Inflammatory macrophage treated with lipopolysaccharide for 1 hour (primary cell): ENCODE measurements at places on chromosomes 7 and 10.

DNA sequence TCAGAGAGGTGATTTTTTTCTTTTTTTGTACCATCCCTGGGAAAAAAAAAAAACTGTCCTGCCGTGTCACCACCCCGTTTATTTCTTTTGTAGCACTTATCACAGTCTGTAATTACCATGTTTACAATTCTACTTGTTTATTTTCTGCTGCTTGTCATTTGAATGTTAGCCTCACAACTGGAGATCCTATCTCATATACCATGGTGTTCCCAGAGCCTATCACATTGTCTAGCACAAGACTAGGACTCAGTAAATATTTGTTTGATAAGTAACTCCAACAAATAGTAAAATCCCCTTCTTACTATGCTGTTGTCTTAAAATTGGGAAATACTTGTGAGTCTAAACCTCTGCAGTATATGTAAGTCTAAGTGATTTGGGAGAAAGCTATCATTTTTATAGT is 36.0 kb downstream of the MKLN1 start:
- DNase-seq, result no peak

DNA sequence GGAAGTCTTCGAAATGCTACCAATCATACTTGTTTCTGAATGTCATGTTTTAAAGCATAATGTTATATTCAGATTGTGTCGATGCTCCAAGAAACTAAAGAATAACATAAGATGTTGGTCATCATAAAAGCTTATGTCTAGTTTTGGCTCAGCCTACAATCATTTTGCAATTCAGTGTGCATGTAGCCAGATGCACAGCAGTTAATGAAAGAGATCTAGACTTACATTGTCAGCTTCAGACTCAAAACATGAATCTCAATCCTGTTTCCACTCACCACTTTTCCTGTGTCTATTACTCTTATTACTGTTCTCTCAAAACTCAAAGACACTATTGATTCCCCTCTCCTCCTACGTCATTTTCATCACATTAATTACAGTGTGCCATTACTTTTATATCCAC is 21.4 kb downstream of the TMEM196 start:
- DNase-seq, result no peak

DNA sequence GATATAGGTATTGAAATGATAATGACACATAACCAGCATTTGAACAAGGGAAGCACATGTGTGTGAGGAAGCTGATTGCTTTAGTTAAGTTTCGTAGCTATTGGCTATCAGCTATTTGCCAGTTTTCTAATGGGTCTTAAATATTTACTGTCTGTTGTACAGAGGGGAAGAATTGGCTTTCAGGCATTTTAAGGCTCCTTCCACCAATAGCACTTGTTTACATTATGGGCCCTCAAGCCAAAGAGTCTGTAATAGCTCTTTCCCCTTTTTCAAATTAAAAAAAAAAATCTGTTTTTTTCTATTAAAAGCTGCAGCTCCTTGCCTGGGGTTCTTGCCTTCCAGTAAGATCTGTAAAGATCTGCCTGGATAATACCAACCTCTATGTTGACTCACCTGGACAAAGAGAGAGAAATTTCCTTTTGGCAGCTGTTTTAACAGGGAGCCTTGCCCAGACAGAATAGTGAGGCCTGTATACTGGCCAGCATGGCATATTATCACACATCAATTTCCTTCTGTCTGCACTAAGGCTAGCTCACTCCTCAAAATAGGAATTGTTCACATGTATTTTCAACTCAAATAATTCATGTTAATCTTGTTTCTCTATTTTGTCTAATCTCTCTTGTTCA is 104.7 kb upstream of the LRGUK start:
- no peak for DNase-seq

GRCh38 chr7:2880874-2881533 is 36.9 kb upstream of the GNA12 start:
- no peak for DNase-seq

GRCh38 chr7:82507976-82508677 is 64.5 kb upstream of the CACNA2D1 start:
- DNase-seq, result no peak

- DNase-seq, result no peak
Measured at GRCh38 chr7:148987751-148988512, 40.4 kb downstream of the PDIA4 start.

DNA sequence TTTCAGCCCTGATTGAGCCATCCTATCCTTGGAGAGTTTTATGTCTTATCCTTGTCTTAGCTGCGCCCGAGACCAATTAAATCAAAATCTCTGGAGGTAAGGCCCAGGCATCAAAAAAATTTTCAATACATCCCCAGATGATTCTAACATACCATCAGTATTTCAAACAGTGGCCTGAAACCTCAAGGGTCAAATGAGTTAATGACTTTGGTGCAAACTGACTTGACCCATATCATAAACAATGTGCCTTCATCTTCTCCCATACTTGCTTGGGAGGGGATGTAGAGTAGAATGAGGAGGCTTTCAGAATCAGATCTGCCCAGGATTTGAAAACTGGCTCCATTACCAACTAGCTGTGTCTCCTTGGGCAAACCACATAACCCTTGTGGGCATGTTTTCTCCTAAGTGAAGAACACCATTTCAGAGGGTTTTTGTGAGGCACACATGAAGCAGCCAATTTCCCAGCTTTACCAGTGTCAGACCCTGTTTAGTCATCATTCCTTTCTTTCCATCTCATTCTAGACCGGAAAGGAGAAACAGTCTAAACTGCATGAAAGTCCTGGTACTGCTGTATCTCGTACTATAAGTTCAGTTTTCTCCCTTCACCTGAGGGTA is 35.7 kb upstream of the ATXN7L1 start:
- no peak for DNase-seq

DNA sequence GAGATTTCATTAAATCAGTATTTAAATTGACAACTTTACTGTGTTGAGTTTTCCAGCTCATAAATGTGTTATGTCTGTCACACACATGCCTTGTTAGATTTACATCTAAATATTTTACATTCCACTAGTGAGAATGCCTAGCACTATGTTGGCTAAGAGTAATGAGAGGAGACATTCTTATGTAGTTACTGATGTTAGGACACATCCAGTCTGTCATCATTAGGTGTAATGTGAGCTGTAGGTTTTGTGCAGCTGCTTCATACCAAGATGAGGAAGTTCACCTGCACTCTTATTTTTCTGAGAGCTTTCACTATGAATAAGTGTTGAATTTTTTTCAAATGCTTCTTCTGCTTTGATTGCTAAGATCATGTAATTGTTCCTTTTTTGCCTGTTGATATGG is 218.0 kb upstream of the IGFBP3 start:
- no peak for DNase-seq

DNA sequence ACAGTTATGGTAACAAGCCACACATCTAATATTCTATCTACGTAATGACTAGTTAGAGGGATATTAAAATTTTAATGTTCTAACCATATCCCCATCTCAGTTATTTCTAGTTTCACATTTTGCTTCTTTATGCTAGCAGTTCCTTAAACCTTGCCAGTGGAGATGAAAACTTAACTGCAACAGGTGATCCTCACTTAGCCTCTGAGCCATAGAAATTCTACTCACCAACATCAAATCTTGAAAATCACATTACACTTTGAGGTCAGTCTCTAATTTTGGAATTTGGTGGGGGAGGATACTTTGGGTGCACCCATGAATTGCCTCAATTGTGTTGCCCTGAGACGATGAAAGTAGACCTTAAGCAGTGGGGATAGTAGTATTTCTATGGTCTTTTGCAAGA is 256.4 kb downstream of the GATA3 start:
- DNase-seq, result no peak

GRCh38 chr7:66110856-66111255 is 3.8 kb upstream of the CRCP start:
- no peak for DNase-seq

DNA sequence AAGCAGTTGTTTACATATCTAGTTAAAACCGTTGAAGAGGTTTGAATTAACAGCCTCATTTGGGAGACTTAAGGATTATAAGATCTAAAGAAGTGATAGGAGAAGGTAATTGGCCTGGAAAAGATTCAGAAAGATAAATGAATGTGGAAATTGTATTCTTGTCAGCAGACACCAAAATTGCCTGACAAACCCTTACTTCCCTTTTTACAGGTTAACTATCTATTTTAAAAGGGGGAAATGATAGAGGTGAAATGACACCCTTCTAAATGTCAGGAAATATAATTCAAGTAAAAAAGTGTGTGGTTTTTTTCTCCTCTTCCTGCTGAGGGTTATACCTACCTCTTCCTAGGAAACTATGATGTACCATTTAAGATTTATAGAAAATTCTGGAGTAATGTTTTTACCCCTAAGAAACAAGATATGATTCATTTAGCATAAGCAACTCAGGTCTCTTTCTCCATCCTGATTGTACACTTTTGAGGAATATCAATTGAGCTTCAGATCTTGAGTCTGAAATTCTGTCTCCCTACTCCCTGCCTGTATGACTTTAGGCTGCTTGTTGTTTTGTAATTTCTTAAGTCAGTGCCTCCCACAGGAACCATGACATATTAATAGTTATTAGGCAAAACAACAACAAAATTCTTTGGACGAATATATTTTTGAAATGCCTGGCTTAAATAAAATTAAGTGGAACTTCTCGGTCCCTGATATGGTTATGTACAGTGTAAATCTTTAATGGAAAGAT is 250.4 kb downstream of the RNLS start:
- DNase-seq, result no peak

- no peak for DNase-seq
Measured at GRCh38 chr7:35495377-35495776, 199.6 kb downstream of the HERPUD2 start.

DNA sequence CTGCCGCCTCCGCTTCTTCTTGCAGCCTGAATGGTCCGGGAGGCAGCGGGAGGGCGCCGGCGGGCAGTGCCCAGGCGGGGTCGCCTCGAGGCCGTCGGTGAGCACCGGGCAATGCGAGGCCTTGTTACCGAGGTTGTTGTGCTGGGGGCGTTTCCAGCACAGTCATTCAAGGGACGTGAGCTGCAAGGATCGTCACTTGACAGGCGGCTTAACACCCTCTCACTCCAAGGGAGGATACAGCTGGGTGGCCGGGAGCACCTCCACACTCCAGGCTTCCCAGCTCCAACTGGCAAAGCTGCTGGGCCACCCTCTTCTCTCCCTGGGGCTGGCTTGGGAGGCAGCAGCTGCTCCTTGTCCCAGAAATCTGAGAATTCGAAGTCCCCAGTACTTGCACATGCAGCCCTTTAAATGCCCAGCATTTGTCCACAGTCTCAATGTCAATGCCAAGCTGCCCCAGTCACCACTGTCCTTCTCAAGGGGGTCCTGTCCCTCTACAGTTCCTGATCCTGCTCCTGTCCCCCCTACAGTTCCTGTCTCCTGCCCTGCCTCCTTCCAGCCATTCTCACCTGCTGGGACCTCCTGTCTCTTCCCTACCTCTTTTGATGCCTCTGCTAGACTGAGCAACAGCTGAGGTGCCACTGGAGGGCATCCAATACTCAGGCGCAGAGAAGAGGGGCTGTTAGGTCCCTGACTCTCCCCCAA is 4.4 kb upstream of the HOXA11 start:
- DNase-seq, result no peak

DNA sequence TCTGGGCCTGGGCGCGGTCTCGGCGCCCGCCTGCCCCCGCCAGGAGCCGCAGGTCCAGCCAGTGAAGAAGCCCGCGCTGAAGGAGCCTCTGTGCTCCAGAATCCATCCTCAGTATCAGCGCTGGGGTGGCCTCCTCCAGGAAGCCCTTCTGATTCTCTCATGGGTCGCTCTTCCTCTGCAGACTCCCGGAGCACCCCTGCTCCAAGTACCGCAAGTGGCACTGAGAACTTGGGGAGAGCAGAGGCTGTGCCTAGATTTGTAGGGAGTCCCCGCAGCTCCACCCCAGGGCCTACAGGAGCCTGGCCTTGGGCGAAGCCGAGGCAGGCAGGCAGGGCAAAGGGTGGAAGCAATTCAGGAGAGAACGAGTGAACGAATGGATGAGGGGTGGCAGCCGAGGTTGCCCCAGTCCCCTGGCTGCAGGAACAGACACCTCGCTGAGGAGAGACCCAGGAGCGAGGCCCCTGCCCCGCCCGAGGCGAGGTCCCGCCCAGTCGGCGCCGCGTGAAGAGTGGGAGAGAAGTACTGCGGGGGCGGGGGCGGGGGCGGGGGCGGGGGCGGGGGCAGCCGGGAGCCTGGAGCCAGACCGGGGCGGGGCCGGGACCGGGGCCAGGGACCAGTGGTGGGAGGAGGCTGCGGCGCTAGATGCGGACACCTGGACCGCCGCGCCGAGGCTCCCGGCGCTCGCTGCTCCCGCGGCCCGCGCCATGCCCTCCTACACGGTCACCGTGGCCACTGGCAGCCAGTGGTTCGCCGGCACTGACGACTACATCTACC is at the start of gene ALOX5:
TSS of gene ALOX5 (plus strand) at position 641 of the 774 bp plus-strand sequence. CDS start at position 705, 64 bp downstream.
- peak; percentile 38 for DNase-seq

DNA sequence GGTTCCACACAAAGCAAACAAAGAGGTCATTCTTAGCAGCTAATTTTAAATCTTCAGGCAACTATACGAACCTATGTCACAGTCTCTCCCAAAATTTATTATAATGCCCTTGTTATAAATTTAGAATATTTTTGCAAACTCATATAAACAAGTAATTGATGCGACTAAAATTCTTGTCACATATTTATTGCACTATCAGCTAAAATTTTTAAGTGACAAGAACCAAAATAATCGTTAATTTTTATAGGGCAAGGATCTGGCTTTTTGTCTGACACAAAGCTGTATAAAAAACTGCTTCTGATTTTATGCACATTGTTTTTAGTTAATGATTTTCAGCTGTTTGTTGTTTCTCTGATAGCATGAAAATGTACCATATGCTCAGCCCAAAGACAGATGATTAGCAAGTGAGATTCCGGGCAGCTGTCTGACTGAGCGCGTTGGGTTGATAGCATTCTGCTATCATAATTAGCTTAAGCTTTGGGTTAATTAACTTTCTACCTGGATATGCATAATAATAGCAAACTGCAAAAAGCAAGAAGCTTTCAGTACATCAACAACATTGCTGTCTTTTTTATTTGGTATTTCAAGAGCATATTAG is 136.0 kb downstream of the MGMT start:
- no peak for DNase-seq

DNA sequence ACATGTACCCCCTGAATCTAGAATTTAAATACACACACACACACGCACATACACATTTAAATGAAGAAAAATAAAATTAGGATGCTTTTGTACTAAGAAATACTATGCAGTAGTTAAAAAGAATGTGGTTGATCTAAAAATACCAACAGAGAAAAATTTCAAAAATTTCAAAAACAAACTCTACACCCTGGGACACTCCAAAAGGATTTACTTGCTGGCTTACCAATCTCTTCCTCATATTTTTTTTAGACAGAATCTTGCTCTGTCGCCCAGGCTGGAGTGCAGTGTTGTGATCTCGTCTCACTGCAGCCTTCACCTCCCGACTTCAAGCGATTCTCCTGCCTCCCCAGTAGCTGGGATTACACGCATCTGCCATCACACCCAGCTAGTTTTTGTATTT is 80.9 kb downstream of the HIP1 start:
- DNase-seq, result no peak

DNA sequence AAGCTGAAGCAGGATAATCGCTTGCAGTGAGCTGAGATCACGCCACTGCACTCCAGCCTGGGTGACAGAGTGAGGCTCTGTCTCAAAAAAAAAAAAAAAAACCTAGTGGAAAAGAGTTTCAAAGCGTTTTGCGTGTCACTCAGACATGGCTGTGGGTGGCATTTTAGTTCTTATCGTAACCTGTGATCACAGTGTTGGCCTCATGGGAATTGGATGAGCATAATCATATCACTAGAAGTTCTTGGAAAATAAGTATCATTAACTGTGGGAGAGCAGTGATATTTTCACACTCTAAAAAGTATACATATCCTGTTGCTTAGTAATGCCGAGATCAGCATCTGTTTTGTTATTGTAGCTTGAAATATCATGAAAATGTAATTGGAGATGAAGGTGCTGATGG is 92.6 kb downstream of the CREM start:
- no peak for DNase-seq
